Left colon (tissue), 2 donors: ENCODE measurements at places on chromosomes 7 and 10.

DNA sequence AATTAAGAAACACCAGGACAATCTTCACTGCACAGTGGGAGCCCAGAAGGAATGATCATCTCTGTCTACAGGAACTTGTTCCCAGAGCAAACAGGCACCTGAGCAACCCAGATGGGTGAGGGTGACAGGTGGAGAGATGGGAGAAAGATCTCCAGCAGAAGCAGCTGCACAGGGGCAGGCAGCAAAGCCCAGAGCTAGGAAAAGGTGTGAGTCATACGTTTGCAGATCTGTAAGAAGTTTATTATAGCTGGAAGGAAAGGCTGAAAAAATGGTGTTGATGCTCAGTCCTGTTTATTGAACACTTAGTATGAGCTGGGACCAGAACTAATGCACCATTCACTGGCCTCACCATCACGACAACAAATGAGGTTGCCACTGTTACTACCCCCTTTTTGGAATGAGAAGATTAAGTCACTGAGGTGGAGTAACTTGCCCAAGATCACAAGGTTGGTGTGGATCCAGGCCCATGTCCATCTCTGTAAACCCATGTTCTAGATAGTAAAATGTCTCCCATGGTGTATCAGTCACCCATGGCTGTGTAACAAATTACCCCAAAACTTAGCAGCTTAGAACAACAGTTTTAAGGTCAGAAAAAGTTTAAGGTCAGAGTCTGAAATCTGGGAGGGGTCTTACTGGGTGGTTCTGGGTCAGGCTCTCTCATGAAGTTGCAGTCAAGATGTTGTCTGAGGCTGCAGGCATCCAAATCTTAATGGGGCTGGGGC lies 506.9 kb downstream of the RPS24 start:
- DNase-seq: no peak

DNA sequence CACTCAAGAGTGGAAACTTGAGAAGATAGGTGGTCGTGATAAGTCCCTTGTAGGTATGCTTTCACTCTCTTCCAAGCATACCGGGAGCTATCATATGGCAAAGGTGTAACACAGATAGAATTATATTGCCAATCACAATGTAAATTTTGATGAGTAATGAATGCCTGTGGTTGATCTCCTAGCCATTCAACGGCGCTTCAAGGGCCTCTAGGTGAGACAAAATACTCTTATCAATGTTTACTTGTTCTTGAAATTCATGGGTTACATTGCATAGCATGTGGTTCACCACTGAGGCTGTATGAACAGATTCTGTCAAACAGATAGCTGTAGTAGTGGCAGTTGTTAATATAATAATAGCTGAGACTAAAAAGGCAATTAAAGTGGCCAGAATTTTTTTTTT lies 82.4 kb downstream of the THSD7A start:
- no peak for DNase-seq

DNA sequence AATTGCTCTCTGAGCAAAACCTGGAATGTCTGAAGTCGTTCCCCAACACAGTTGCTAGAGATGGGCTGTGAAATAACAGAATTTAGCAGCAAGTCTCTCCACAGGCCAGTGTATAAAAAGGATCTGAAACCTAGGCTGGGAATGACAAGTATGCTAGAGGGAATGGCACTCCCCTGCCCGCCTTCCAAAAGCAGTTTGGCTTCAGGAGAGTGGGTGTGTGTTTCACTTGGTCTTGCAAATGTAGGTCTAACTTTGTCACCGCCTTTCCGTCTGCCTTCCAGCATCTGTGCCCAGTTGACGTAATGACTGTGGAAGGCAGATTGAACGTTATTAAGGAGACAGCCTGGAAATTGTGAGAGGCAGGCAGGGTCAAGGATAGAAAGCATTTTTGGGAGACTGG lies 18.0 kb upstream of the MTURN start:
- no peak for DNase-seq

- peak; percentile 6 for DNase-seq
Measured at GRCh38 chr10:43254199-43254730, 12.6 kb downstream of the RASGEF1A start.

DNA sequence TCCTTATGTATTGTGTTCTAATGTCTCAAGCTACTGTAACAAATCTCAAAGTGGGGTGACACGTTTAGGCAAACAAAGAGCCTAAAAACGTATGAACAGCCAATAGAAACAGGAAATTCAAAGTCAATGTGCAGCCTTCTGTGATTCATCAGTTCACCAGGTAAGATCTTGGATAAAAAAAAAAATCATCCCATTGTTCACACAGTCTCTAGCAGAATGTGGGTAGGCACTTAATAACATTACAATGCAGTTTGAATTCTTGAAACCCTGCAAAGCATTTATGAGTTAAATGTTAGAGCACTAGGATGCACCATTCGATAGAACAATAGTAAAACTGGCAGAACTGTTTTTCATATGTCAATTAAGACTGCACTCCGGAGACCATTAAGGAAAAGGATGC lies 88.2 kb upstream of the HDAC9 start:
- DNase-seq: no peak
